Stromal cell of bone marrow (primary cell): ENCODE measurements at places on chromosomes 6 and 20.
A peak's percentile ranks its signal among the peaks of the same experiment; 100 is the strongest.

DNA sequence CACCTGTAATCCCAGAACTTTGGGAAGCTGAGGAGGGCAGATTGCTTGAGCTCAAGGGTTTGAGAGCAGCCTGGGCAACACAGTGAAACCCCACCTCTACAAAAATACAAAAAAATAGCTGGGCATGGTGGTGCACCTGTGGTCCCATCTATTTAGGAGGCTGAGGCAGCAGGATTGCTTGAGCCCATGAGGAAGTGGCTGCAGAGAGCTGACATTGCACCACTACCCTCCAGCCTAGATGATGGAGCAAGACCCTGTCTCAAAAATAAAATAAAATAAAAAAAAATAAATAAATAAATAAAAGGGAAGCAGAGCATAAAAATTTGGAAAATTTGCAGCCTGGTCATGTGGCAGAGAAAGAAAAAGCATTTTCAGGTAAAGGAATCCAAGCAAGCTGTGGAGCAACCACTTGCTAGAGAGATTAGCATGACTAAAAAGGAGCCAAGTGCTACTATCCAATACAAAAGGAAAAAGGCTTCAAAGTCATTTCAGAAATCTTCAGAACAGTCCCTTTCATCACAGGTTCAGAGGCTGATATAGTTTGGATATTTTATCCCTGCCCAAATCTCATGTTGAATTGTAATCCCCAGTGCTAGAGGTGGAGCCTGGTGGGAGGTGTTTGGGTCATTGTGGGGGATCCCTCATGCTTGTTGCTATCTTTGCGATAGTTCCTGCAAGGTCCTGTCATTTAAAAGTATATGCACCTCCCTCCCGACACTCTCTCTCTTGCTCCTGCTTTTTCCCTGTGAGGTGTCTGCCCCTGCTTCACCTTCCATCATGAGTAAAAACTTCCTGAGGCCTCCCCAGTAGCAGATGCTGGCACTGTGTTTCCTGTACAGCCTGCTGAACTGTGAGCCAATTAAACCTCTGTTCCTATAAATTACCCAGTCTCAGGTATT is 11.2 kb upstream of the TTK start:
- DNase-seq: no peak

GRCh38 chr6:81752921-81753710 is 635 bp upstream of the TENT5A start:
- DNase-seq: peak; percentile 88

DNA sequence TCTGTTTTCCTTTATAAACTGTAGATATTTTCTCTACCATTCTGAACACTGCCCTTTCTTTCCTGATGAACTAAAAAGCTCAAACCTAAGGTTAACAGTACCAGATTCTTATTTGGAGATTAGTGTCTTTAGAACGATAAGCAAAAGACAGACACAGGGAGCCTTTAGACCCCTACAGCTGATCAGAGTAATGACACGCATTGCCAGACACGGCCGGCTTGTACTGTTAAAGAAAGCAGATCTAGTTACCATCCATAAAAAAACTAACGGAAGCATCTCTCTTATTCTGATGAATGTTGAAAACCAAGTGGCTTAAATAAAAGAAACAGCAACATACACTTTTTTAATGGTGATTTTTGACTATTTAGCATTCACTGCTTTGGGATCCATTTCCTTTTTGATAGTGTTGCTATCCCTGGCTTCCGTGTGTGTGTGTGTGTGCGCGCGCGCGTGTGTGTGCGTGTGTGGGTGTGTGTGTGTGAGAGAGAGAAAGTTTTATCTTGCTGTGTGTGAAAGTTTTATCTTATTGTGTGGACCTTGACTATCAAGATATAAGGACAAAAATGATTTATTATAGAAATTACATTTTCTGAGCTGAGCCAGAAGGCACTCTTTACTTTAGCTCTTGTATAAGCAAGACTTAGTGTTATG is 95.6 kb upstream of the SLC35B3 start:
- no peak for DNase-seq

- no peak for DNase-seq
Observed at GRCh38 chr6:14787250-14787649, 458.6 kb upstream of the JARID2 start.

DNA sequence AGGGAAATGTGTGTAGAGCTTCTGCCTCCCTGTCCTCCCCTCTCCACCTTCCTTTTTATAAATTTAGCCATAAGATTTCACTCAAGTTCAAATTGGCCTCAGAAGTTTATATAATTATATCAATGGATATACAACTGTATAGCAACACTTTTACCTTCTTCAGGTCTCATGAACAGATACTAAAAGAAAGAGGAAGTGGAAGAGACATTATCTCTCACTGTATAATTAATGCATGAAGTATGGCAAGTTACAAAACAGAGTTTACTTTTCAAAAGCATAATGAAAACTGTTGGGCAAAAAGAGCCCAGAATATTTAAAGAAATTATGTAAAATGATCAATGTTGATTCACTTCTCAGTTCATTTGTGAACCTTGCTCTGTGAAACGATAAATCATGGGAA is 99.7 kb downstream of the PDE7B start:
- no peak for DNase-seq

DNA sequence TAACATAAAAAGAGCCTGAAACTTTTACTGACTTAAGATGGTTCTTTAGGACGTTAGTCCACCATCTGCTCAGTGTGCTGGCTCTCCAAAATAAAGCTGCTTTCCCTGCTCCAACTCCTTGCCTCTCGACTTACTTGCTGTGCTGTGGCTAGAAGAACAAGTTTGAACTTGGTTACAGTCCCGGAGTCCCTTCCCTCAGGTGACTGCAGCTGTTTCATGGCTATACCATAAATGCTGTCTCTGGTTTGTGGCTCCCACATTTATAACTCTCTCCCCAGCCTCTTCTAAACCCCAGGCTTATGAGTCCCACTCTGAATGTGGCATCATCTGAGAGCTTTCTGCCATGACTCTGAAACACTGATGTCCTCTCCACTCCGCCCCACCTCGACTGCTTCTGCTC is 306.4 kb upstream of the PRND start:
- no peak for DNase-seq

GRCh38 chr20:54138427-54138826 is 35.4 kb downstream of the CYP24A1 start:
- DNase-seq: no peak

DNA sequence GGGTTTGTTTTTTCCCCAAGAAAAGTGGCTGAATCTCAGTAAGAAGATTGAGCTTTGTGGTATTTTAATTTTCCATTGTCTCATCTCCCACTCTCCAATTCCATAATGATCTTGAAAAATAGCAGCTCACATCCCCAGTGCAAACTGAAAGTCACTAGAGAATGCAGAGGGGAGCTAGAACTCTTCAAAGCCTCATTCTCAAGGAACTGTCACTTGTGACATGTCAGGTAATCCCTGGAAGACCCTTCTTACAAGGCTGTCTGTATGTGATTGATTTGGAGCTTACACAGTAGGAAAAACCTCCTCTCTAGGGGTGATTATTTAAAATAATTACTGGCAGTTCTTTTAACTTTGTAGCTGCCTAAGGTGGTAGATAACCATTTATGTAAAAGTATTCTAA is 420.4 kb downstream of the CDH26 start:
- DNase-seq: no peak

DNA sequence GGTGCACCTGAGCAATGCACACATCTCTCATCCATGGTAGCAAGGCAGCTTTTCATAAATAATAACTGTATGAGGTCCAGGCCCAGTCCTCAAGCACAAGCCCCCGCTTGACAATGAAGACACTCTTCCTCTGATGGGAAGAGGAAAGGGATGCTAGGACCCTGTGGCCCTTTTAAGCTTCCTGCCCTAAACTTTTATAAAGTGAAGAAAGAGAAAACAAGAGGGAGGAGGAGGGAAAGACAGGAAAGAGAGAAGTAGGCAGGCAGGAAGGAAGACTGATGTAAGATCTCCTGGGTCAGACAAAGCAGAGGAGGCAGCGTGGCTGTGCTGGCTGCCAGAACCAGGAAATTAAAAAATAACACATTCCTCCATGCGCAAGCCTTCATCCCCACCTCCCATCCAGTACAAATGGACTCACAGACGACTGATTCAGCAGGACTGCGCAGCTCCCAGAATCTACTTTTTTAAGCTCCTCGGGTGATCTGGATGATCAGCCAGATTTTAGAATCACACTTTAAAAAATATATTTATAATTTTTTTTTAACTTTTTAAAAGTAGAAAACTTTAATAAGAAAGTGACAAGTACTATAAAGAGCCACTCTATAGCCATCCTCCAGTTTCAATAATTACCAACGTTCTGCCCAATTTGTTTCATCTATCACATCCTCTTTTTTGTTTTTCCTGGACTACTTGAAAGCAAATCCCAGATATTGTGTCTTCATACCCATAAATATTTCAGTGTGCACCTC is 16.5 kb downstream of the TNFAIP3 start:
- DNase-seq: no peak

GRCh38 chr6:4319981-4320683 is 184.8 kb upstream of the ECI2 start:
- DNase-seq: peak; percentile 25

DNA sequence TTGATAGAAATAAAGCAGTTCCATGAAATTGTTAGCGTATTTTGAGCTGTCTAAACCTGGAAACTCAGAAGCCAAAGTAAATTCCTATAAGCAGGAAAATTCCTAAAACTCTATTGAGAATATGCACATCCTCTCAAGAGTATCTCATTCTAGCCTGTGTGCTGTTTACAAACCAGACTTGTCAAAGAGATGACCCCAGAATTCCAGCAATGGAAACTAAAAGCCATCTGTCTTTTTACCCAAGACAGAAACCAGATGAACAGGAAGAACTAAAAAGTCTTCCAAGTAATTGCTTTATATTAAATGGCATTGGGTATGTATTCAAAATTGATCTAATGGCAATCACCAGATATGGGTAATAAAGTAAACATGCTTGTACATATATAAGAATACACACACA is 92.6 kb downstream of the COL19A1 start:
- no peak for DNase-seq

GRCh38 chr6:53112404-53112803 is 36.2 kb downstream of the GCM1 start:
- DNase-seq: no peak

DNA sequence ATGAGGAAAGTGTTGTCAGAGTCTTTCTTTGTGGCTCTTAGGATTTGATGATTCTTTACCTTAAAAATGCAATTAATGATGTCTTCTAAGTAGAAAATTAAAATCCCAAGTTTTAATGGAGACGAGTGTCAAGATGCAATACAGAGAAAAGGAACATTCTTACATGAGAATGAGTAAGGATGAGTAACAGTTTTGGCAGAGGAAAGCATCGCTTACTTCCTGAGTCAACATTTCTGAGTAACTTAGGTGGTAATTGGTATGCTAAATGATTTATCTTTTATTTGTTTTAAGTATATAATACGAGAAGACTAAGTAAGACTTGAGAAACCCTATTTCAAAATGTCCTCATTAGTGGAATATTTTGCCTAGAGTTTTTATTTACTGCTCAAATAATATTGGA is 101.3 kb downstream of the RTN4IP1 start:
- DNase-seq: peak; percentile 84

GRCh38 chr6:154251116-154251515 is 105.5 kb downstream of the IPCEF1 start:
- DNase-seq: no peak

GRCh38 chr6:170090561-170090960 is 200.3 kb downstream of the DLL1 start:
- no peak for DNase-seq

DNA sequence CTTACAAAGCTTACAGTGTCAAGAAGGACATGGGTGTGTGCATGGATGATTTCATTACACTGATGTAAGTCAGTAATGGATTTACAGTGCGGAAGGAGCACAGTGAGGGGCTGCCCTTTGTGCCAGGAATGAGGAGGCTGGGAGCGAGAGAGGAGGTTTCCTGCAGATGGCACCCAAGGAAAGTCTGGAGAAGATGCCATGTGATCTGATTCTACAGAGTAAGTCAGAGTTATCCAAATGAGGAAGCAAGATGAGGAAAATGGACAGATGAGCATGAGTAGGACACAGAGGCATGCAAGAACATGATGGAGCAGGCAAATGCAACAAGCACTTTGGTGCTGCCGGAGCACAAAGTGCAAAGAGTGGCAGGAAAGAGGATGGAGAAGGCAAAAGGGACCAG is 29.7 kb downstream of the MAP7 start:
- DNase-seq: no peak

DNA sequence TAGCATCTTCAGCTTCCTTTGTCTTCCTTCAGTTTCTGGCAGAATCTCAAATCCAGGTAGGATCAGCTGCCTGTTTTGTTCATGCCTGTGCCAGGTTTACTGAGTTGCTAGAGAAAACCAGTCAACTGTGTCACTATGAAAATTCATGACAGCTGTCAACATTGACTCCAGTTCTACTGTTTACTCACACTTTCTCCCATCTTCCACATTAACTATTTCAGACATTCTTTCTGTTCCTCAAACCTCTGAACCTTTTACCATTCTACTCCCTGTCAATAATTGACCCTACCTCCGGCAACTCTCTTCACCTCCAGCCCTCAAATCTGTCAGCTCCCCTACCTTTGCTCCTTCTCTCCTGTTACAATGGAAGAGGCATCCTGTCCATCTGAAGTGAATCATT is 8.5 kb downstream of the ENPP4 start:
- DNase-seq: no peak

- no peak for DNase-seq
Observed at GRCh38 chr20:12528591-12529041, 480.2 kb upstream of the SPTLC3 start.

- DNase-seq: no peak
Observed at GRCh38 chr6:105705608-105706007, 302.7 kb upstream of the PREP start.

GRCh38 chr6:113381959-113382358 is 475.2 kb upstream of the MARCKS start:
- no peak for DNase-seq

DNA sequence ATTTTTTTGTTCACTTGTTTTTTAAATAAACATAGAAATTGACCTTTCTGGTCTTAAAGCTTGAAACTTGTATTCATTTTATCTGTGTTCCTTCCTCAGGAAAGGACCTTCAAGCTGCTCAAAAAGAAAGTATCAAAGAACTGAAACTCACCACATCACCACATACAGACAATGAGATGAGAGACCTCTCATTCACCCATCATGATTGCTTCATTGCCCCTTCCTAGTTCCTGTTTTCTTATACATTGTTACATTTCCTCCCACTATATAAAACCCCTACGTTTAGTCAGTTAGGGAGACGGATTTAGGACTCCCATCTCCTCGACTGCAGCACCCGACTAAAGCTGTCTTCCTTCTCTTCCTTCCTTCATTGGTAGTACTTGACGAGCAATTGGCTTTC is 180.5 kb upstream of the OPRM1 start:
- no peak for DNase-seq

DNA sequence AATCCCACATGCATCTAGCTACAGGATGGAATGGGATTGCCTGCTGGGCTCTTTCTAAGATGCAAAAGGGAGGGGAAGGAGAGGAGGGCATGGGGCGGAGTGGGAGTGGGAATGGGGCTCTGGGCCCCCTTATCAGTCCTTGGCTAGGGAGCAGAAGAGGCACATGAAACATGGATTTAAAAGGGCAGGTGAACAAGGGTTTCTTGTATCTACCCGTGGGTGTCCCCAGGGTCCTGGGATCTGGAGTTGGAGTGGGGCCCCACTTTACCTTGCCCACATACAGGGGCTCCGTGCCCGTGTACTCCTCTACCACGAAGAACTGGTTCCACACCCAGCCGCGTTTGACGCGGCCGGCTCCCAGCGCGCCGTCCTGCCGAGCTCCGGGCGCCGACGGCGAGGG is 57.5 kb downstream of the CDH22 start:
- no peak for DNase-seq
